DMS79 (cell line): ENCODE measurements at places on chromosomes 6 and 20.

DNA sequence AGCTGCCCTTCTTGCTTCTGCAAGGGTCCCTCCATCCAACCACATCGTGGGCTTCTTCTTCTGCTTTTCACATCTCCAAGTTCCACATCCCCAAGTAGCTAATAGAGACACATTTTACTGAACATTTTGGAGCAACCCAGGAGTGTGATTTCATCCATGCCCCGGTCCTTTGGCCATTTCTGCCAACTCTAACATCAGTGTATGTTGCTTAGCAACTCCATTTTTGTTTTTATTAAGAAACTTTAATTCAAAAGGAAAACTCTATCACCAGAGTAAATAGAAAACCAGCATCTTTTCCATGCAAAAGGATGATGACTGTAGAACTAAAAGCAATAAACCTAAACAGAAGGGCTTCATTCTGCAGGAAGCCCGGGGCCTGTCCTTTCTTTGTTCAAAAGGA lies 32.7 kb upstream of the SULF2 start:
- no peak for DNase-seq

DNA sequence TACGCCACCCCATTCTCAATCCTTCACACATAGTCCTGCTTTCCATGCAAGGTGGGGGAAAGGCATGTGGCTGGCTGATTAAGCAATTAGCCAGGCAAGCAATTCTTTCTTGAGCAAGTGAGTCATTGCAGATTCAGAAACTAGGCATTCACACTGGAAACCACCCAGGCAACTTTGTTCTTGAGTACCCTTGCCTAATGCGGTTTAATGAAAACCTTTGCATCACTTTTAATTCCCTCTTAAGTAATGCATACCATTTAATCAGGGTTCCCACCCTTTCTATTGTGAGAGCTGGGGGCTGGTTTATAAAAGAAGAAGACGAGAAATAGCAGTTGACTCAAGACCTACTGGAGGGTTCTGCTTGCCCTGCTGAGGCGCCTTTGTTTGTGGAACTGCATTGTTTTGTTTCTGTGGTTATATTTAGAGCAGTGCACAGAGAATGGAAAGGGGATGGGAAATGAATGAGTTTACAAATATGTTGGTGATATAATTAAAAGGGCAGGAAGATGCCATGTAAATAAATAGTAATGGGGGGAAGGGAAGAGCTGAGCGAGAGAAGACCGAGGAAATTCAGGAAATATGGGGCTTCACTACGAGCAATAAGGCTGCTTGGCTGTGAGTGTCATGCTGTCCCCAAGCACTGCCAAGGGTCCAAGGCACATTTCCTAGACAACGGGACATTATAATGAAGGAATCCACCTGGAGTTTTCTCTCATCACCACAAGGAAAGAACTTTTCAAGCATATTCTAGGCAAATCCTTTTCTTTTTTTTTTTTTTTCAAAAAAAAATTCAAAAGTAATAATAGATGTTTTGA lies 48.8 kb upstream of the TSHZ2 start:
- DNase-seq: no peak

GRCh38 chr6:145405006-145405551 lies 330.2 kb downstream of the EPM2A start:
- DNase-seq: no peak

- DNase-seq: no peak
Measured at GRCh38 chr6:143694560-143694959, 16.8 kb downstream of the PHACTR2 start.

DNA sequence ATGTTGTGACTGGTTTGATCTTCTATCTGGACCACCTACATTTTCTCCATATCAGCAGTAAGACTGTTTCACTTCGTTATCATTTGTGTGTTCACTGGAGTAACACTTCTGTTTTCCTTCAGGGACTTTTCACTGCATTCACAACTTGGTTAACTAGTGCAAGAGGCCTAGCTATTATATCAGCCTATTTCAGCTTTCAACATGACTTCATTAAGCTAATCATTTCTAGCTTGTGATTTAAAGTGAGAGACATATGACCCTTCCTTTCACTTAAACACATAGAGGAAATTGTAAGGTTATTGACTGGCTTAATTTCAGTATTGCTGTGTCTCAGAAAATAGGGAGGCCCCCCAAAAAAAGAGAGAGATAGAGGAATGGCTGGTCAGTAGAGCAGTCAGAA lies 622.8 kb upstream of the NRSN1 start:
- DNase-seq: no peak

DNA sequence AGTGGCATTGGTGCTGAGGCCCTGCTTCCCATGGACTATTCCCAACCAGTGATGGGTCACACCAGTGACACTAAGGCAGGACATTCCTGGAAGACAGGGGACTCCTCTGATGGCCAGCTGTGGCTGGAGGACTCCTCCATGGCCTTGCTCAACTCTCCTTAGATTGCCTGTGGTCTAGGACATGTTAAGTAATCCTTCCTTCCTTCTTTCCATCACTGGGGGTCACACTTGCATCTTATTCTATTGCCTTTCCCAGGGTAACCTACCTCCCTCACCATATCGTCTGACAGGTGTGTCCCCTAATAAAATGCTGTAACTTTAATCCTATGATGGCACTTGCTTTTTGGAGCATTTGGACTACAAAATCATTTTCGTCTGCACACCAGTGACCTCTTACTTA lies 24.5 kb upstream of the HLA-A start:
- DNase-seq: no peak

- no peak for DNase-seq
Measured at GRCh38 chr6:14079433-14079832, 38.1 kb upstream of the CD83 start.

DNA sequence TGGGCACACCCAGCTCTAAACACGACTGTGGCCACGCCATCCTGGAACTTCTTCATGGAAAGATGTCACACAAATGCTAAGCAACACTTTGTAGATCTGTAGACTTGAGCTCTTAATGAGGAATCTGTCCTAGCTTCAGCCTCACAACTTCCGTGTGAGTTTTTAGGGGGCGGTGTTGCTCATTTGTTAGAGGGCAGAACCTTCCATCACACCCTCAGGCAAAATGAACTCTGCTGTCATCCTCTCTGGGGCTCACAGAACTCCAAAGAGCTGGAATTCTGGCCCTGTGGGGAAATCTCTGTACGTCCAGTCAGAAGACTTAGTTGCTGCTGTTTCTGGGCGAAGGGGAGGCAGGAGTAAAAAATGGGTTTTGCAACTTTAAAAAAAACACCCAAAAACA lies 49.8 kb downstream of the NRN1 start:
- no peak for DNase-seq

GRCh38 chr20:9574776-9575175 lies 60.4 kb downstream of the LAMP5 start:
- no peak for DNase-seq

DNA sequence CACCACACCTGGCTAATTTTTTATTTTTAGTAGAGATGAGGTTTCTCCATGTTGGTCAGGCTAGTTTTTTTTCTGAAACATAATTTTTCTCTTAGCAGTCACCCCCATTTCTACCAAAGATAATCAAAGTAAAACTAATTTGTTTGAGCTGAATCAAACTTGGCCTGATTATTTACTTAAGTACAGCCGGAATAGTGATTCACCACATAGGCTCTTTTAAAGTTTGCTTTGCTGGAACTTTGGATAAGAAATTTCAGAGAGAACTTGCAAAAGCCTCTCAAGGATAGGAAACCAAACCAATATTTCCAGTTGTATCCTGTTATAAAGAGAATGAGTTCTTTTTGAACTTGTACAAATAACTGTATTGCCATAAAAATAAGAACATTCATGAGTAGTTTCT lies 105.0 kb upstream of the SYNCRIP start:
- DNase-seq: no peak

DNA sequence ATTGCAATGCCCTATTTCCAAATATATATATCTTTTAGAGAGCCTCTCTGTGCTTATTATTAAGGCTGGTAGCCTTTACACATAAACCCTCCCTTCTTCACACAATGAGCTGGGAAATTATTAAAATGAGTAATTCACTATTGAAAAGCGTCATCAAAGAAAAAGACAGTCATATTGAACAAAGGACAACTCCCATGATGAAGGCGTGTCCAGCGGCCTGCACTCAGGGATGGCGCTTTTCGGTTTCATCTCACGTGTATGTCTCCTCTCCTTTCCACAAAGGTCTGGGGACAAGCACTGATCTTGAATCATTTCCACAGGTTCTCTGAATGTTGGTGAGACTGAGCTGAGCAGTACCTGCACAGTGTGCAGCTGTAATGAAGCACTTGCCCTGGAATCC lies 3.5 kb downstream of the SERPINB9 start:
- no peak for DNase-seq

DNA sequence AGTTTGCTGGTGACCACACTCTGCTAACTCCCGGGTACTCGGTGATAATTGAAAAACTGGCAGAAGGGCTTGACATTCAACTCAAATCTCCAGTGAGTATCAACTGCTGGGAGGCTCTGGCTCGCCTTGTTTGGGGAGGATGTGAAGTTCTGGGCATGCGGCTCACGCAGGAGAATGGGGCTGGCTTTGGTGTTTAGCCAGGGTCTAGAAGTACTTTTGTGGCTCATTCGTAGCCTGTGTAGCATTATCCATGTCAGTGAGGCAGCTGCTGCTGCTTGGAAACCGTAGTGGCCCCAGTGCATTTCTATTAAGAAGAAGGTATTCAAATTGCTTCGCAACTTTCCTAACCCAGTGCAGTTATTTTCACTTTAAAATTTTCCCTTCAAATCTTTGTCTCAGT lies 52.2 kb downstream of the KDM1B start:
- peak; percentile 70 for DNase-seq

DNA sequence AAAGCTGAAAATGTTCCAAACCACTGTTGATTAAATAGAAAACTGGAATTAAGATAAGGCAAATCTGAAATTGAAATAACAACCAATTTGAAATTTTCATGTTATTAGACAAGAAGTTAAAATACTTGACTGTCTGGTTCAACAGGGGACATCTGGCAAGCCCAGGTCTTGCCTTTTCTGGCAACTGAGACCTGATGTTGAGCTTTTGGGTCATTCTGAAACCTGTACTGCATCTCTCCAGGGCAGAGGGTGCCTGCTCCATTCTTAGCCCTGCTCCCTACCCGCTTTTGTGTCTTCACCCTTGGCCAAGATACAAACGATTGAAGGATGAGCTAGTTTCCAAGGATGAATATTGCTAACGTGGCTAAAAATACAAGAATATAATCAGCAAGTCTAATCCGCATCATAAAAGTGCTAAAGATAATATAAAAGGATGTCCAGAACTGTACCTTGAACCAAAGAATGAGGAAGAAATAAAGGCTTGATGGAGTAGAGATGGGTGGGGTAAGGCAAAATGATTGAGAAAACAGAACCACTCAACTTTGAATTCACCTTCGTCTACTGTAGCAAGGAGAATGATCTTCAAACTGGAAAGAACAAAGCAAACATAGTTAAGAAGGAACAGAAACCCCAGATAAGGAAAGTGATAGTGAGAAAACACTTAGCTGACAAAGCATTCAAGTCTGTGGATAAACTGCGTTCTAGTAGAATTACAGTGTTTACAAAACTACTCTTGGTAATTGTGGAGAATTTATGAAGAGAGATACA lies 109.8 kb upstream of the MAN1A1 start:
- no peak for DNase-seq

DNA sequence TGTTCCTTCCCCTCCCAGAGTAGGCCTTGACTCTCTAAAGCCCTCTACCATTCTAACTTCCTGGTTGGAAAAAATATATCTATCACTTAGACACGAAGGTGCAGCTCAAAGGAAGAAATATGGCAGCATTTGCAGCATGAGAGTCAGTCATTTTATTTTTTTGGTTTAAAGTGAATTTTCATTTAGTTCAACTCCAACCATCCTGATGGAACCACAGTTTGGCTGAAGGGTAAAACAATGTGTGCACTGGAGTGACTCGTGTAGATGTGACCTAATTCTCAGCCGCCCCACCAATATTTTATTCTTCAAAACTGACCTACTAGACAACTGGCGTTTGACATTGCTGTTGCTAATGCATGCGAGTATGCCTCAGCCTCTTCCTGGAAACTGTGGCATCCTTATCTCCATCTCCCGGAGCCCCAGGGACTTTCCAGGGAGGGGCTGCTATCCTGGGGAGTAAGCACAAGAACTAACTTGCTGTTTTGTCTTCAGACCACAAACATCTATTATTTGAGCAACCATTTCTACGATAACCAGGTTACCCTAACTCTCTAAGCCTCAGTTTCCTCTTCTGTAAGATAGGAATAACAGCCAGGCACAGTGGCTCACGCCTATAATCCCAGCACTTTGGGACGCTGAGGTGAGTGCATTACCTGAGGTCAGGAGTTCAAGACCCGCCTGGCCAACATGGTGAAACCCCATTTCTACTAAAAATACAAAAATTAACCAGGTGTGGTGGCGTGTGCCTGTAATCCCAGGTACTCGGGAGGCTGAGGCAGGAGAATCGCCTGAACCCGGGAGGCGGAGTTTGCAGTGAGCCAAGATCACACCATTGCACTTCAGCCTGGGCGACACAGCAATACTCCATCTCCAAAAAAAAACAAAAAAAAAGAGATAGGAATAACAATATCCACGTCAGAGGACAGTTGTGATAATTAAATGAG lies 148.7 kb upstream of the JARID2 start:
- DNase-seq: no peak

DNA sequence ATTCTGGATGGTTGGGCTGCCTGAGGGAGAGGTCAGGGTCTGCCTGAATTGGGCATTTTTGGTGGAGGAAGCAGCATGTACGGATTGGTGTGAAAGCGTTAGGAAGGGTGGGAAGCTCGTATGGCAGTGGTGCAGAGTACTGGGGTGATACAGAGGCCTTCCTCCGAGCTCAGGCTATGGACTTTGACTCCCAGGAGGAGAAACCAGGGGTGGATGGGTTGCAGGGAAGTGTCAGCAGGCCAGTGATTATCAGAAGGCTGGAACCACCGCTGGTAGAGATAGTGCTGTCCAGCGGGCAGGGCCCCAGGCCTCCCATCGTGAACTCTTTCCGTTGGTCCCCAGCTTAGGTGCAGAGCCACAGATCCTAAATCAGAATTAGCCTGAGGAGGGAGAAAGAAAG lies 5.3 kb downstream of the WFDC5 start:
- no peak for DNase-seq

DNA sequence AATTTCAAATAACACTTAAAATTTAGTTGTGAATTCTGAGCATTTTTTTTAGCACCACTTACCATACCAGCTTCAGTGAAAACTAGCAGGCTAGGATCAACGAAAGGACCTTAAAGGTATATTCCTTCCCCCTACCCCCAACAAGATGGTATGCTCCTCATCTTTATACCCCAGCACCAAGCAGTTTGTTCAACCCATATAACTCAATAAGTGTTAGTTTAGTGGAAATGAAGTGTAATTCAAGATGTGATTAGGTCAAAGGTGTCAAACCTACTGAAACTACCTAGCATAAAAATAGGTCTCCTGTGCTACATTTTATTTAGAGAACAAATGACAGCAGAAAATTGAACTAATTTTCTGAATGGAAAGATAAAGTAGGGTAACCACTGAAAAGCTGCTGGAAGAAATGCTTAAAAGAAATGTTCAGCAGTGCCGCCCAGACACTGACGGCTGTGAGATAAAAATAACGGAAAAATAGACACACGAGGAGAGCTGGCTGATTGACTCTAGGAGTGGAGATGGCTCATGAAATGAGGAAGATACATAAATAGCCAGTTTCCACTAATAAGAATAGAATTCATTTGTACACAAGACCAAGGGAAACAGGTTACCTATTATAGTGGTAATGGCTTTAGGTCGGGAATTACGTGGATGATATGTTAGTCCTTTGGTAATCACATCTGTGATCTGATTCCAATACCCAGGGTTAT lies 94.8 kb downstream of the IPCEF1 start:
- no peak for DNase-seq
